ENCODE measurements at places on chromosomes 3 and 15.

- no peak for DNase-seq
Measured at GRCh38 chr3:187913617-187914033, 168.4 kb upstream of the BCL6 start.

DNA sequence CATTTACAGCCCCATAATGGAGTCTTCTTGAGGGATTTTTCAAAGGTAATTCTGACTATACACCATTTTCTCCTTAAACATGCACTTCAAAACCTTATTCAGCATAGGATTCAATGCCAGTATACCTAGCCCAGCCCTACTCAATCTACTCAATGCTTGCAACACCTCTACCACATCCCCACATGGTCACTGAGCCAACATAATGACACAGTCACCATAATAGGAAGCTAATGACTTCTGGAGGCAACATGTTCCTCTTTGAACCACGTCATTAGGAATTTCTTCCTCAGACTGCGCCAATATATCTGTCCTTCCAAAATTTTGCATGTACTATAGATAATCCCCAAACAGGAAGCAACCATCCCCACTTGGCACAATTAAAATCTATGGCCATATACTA, 153.9 kb upstream of the SETMAR start:
- no peak for DNase-seq

DNA sequence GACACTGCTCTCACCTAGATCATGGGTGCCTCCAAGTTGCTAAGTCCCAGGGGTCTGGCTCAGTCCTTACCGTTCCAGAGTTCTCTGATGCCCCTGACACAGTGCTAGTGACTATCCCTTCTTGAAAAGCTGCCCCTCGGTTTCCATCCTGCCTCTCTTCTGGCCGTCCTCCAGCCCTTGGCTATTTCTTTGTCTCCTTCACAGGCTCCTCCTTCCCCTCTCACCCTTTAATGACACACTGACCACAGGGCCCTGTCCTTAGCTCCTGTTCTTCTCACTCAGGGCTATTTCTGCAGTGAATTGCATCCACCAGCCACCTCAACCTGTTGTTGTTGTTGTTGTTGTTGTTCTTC, 31.1 kb downstream of the SLC28A1 start:
- DNase-seq = no peak

- no peak for DNase-seq
Measured at GRCh38 chr3:7397097-7397496, 536.2 kb downstream of the GRM7 start.

- DNase-seq = no peak
Measured at GRCh38 chr3:121989943-121990342, 32.1 kb downstream of the ILDR1 start.

GRCh38 chr3:134754768-134755559, 40.1 kb upstream of the EPHB1 start:
- DNase-seq = no peak
